ENCODE measurements at places on chromosomes 16 and 17. TPM values are rescaled to one million over a fixed set of nuclear protein-coding genes. Genes with fewer than 3 reads are reported as not detected.

The FMNL1 gene
- 1.6 TPM for total RNA-seq

The NXN gene
- total RNA-seq: 58.9 TPM

The CORO6 gene
- 7.8 TPM for total RNA-seq

The CCT6B gene
- total RNA-seq: 0.78 TPM

The DPEP3 gene
- not detected for total RNA-seq

The C16orf86 gene
- total RNA-seq: 1.2 TPM

The TSEN54 gene
- total RNA-seq: 16.7 TPM

The TXNL4B gene
- 12.7 TPM for total RNA-seq

The C17orf78 gene
- not detected for total RNA-seq

The HEATR9 gene
- total RNA-seq: not detected

The XAF1 gene
- total RNA-seq: 21.5 TPM

The TNS4 gene
- total RNA-seq: not detected

The DDX28 gene
- total RNA-seq: 7.9 TPM

The TSPAN10 gene
- 0.91 TPM for total RNA-seq

The OTOA gene
- not detected for total RNA-seq

- no peak for DNase-seq
Measured at GRCh38 chr16:35296962-35297653, 1837.7 kb downstream of the TP53TG3F start.

DNA sequence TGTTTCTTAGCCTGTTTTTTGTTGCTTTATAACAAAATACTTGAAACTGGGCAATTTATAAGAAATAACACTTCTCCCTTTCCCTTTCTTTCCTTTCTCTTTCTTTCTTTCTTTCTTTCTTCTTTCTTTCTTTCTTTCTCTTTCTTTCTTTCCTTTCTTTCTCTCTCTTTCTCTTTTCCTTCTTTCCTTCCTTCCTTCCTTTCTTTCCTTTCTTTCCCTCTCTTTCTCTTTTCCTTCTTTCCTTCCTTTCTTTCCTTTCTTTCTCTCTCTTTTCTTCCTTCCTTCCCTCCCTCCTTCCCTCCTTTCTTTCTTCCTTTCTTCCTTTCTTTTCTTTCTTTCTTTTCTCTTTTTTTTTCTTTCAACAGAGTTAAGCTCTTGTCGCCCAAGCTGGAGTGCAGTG is 27.8 kb downstream of the FAM20A start:
- no peak for DNase-seq

DNA sequence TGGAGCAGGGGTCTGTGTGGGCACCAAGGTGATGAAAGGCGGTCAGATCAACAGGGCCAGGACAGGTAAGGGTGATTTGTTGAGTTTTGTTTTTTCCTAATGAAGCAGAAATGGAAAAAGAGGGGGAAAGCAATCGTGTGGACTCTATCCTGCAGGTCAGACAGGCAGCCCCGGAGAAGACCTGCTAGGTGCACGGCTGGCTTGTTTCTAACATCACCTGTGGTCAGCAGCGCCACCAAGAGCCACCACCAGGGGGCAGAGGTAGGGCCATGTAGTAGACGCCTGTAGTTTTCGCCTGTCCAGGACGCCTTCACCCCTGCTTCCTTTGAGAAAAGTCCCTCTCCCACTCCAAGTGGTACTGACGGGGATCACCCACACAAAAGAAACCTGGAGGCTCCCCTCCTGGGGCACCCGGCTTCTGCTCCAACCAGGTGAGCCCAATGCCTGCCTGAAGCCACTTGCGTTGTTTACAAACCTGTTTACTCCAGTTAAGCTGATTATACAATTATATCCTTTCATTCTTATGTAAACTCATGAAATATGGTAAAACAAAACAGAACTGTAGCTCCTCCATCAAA is 54.2 kb upstream of the SEC14L1 start:
- DNase-seq: peak; percentile 75

DNA sequence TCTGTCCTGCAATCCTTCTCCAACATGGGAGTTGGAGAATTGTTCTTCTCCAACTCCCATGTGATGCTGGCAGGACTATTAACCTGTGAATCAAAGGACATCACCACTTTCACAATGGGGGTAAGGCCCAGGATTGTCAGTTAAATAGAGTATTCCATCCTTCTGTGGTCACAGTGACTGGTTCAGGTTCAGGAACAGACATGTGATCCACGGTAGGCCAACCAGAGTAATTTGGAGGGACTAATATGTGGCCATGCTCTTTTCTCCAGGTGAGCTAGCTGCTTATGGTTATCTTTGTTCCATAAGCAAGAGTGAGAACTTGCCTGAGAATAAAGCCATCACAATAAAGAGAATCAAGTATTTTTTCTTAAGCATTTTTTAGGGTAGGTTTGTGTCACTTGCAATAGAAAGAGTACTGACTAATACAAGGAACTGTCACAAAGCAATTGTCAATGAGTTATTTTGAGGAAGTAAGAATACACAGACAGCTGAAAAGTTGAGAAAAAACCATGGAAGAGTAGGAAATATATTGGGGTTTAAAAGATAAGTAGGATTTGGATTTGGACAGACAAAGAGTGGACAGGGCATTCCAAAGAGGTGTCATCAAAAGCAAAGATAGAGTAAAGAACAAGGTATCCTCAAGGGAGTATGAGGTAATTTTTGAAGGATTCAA is 63.4 kb downstream of the BRIP1 start:
- no peak for DNase-seq

DNA sequence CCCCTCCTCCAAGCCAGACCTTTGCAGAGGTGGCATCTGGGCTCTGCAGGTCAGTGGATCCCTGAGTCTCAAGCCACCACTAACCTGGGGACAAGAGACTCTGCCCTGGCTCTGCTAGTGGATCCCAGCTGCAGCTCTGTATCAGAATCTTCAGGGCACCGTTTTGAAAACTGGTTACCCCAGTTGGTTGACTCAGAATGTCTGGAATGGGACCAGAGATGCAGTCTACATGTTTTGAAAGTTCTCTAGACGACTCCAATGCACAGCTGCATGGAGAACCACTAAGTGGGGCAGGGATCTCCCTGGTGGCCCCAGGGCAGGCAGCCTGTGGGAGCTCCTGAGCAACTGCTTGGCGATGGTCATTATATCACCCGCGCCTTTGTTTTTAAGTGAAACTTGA is 34.1 kb upstream of the ADORA2B start:
- no peak for DNase-seq

DNA sequence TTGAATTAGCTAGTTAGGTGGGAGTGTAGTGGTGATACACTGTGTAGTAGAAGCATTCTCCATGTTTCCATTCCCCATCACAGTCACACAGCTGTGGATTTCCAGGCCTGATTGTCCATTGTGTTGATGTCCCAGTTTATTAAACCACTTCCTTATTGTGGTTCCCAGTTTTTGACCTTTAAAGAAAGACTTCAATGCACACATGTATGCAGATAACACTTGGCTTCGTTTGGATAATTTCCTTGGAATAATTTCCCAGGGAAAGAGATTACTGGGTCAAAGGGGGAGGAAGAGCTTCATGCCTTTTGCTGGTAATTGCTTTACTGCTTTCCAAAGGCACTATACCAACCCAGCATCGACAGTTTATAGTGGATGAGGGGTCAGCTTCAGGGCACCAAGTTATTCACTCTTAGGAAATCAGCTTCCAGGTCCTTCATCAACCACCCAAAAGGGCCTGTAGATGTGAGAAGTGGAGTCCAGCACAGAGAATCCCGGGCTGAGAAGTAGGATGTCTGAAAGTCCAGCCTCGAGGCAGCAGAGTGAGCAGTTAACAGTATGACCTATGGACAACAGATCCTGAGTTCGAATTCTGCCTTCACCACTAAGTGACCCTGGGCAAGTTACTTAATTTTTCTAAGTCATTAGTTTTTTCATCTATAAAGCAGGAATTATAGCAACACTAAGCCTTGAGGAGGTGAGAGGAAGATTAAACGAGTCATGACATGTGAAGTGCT is 31.3 kb upstream of the TNS4 start:
- peak; percentile 94 for DNase-seq

DNA sequence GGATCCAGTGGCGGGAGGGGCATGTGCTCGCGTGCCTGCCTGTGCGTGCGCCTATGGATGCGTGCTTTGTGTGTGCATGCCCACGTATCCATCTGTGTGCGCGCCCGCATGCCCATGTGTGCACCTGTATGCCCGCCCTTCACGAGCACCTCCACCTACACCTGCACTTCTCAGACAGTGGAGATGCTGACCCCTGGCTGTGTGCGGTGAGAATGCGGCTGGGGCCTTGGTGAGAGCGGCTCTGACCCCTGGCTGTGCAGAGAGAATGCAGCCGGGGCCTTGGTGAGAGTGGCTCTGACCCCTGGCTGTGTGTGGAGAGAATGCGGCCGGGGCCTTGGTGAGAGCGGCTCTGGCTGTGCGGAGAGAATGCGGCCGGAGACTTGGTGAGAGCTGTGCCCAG is 33.9 kb downstream of the AXIN1 start:
- DNase-seq: no peak

- DNase-seq: no peak
Measured at GRCh38 chr17:50059256-50059655, 3.3 kb downstream of the ITGA3 start.

- peak; percentile 33 for DNase-seq
Measured at GRCh38 chr17:57442914-57443571, 186.7 kb downstream of the MSI2 start.

- DNase-seq: no peak
Measured at GRCh38 chr17:63917646-63918045, 993 bp downstream of the GH1 start.

- DNase-seq: no peak
Measured at GRCh38 chr16:47448830-47449575, 11.9 kb downstream of the ITFG1 start.

GRCh38 chr17:49456183-49456965 is 38.7 kb upstream of the NGFR start:
- DNase-seq: no peak

DNA sequence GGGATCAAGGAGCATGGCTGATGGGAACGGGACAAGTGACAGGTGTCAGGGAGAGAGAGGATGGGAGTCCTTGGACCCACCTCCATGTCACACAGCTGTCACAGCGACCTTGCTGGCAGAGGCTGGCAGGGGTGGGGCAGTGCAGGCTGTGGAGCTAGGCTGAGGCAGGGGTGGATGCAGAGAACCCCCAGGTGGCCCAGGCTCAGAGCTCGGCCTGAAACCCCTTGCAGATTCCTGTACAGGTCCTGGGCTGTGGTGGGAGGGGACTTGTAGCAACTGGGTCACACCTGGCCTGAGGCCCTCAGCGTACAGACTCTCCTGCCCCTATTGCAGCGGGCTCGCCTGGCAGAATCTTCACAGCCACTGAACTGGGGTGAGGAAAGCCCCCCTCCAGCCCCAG is 174.1 kb downstream of the NTN1 start:
- DNase-seq: no peak

DNA sequence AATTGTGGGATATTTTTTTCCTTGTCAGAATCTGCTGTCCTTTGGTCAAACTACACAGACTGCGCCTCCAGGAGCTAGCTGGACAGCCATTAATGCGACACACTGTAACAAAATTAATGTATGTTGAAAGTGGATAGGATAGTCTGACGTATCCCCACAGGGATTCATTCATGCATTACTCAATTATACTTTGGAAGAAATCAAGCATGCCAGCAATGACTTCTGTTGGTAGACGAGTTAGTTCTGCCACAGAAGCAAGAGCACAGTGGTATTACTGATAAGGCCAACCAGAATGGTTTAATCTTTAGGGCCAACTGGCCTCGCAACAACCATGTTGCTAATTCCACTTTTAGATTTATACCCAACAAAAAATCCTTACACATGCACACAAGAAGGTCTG is 106.4 kb upstream of the TOB1 start:
- DNase-seq: no peak

DNA sequence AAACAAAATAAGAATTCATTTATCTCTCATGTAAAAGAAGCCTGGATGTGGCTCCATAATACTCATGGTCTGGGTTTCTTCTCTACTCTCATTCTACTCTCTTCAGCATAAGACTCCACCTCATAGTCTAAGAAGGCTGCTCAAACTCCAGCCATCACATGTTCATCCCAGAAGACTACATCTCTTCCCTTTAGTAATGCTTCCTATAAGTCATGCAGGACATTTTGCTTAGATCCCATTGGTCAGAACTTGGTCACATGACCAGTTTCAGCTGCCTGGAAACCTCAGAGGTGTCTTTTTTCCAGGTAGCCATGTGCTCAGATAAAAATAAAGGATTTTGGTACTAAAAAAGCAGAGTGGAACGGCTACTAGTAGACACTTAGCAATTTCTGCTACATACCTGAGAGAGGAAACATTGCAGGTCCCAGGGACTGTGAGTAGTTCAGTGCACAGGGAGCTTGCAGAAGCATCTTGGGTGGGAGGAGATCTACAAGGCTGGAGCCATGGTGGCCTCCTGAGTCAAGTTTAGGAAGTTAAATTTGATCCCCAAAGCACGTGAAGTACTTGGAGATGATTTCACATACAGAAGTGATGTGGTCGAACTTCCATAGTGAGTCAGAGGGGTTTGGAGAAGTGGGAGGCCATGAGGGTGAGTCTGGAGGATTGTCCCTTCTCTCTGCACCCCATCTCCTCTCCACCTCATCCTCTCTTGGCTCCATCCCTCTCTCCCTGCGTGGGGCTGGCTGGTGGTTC is 110.2 kb downstream of the CCDC182 start:
- no peak for DNase-seq

- no peak for DNase-seq
Measured at GRCh38 chr16:77834635-77835540, 46.5 kb downstream of the VAT1L start.

DNA sequence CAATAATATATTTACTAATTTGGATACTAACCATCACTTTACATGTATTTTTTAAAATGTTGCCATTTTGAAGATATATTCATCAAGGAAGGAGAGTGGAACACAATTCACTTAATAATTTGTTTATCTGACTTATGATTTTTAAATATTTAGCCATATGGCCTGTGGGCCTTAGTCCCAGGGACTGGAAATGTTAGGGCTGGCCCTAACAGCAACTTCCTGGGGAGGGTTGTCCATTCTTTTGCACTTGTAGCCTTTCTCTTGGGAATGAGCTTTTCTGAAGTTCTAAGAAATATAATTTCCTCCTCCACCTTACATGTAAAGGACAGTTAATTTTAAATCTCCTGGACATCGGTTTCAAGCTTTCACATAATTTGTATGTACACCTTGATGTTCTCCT is 27.7 kb upstream of the WSB1 start:
- DNase-seq: no peak

DNA sequence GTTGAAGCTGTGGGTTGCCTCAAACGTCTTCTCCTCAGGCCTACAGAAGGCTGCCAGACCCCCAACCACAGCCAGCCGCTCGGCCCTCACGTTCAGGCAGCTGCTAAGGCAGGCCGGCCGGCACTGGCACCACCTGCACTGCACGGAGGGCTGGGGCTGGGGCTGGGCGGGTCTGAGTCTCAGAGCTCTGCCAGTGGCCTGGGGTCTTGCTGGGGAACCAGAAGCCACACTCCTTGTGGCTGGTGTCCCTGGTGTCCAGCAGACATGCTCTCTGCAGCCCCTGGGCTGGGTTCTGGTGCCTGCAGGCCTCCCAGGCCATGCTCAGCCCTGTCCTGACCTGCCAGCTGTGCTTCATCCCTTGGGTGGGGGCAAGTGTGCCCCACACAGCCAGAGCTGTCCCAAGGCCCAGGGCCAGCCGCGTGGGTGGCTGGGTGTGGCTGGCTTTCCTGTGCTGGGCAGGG is 42.0 kb downstream of the BAHCC1 start:
- no peak for DNase-seq

DNA sequence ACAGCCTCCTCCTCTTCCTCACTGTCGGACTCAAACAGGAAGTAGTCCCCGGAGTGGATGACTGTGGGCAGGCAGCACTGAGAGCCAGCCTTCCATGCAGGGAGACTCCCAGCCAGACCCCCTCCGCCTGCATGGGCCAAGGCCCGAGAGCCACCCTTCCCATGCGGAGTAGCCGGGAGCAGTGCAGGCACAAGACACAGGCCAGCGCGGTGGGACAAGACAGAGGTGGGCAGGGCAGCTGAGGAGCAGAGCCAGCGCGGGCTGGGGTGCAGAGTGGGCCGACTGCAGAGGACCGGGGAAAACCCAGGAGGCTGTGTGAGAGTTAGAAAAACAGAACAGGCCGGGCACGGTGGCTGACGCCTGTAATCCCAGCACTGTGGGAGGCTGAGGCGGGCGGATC is 17.6 kb downstream of the CTU2 start:
- no peak for DNase-seq

Measured in endothelial cell of umbilical vein (primary cell).